ENCODE measurements at places on chromosomes 11 and 22. TPM values are rescaled to one million over a fixed set of nuclear protein-coding genes. Genes with fewer than 3 reads are reported as not detected.

Gene GDPD4
- total RNA-seq: not detected

Gene TCN2
- 48.0 TPM for total RNA-seq

Gene ROBO3
- 11.4 TPM for total RNA-seq

Gene NPAS4
- not detected for total RNA-seq

Gene ADAMTS8
- total RNA-seq: 1.2 TPM

Gene SLC37A2
- total RNA-seq: 19.3 TPM

Data from left lung (tissue), 14 donors.